ENCODE measurements at places on chromosomes 1 and 21.

GRCh38 chr1:39671793-39672550, at the start of gene NT5C1A:
TSS of gene NT5C1A (minus strand) at chr1:39672107. CDS start at chr1:39672038, 69 bp downstream.
- no peak for DNase-seq

DNA sequence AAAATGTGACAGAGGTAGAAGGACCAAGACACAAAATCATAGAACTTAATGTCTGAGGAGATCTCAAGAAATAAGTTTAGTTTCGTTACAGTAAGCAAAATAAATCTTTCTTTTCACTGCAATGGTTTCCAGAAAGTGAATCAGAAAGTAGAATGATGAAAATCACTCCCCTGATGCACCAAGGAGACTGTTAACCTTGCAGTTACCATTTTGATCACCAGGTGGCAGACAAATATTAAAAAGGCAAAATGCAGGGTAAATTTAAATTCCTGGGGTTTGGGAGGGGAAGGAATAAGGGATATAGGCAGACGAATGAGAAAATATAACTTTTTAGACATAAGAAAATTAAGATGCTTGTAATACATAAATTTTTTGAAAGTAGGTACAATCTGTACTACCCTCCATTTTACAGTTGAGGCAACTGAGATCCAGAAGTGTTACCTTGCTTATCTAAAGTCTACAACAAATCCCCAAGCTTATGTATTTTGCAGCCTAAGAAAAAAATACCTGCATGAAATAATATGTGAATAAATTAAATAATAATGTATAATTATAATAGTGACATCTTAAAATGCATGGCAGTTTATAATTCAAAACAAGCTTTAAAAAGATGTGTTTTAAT, 253.2 kb downstream of the CRB1 start:
- DNase-seq, result no peak

DNA sequence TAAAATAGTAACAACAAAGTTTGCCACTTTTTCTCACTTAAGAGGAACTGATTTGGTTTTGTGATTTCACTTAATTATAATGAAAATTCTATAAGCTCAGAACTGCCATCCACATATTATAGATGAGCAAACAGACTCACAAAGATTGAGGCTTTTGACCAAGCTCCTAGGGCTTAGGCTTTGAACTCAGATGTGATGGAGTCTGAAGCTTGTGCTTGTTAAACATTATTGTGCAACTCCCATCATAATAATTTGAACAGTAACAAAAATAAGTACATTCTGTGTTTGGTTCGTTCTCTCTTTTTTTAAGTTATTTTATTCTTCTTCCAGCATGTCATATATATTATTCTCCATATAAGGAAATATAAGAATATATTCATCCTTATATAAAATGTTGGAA, 403.4 kb downstream of the PTPRC start:
- DNase-seq, result no peak

DNA sequence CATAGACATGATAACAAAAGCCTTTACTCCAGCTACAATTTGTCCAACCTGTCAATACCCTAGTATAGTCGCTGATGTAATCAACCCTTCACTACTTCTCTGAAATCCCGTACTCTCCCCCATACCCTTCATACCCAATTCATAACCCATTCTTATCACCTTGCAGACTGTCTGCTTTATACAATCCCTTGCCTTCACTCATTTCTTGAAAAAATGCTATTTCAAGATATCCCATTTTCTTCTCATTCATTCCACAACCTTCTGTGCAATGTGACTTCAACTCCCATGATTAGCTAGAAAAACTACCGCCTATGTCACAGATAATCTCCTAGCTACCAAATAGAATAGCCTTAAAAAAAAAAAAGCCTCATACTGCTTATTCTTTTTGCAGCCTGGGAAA, 49.5 kb downstream of the EPS15 start:
- no peak for DNase-seq

DNA sequence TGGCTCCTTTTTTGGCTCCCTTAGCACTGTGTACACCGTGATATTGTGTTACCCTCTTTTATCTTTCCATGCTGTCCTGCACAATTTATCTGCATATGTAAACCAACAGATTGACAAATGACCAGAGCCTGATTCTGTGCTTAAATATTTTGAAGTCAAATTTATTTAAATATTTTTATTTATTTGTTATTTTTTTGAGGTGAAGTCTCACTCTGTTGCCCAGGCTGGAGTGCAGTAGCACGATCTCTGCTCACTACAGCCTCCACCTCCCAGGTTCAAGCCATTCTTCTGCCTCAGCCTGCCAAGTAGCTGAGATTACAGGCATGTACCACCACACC, 12.8 kb downstream of the PMF1 start:
- DNase-seq, result no peak

DNA sequence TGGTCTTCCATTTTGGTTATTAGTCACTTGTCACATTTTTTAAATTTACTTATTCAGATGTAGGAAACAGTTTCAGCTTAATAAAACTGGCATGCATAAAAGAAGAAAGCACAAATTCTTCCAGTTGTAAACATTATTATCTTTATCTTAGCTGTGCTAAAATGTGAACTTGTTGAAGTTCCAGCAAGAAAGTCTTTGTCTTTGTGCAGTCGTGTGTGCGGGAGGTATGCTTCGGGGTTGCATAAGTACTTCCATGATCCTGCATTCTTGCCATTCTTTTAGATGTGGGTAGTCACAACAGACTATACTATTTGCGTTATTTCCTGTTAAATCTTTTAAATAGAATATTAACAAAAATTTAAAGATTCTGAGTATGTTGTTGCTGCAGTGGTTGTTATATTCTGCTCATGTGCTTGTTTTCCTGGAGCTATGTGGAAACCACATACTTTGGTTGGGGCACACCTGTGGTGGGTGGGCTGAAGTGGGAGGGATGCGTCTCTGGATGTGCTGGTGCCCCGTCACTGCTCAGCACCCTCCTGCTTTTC, 49.9 kb downstream of the CBS start:
- DNase-seq, result no peak

GRCh38 chr1:161379071-161379470, 11.4 kb upstream of the CFAP126 start:
- no peak for DNase-seq

DNA sequence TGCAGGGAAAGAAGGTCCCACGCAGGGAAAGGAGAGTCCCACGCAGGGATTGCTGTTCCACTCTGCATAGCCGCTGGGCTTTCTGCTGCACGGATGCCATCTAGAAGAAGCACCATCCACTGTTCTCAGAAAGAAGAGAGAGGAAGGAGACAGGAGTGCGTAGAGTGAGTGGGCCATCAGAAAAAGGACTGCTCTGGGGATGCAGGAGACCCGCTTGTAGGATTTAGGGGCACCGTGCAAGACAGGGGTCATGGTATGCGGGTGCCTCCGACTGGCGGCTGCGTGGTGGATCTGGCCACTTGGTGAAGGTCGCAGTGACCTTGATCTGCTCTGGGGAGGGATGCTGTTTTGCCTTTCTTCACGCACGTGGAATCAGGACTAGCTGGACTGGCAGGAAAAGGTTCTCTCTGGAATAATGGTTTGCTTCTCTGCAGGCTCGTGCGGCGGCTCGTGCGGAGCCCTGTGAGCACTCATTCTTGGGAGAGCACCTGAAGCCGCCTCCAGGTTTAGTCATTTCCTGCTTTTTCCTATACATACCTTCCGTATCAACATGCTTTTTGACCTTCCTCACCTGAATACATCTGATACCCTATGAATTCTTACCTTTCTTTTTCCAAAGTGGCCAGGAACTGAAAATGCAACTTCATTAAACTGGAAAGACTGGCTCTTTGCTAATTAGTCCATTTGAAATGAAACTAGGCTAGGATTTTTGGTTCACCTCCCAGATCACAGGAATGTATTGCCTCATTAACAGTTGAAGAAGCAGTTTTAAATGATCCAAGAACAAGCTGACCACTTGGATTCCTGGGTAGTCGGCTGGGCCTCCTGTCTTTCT, 181.6 kb downstream of the KIF26B start:
- DNase-seq, result no peak

- DNase-seq, result no peak
Measured at GRCh38 chr1:24319312-24319863, at the start of gene GRHL3. TSS of gene GRHL3 (plus strand) at chr1:24319357. CDS start at chr1:24319552, 195 bp downstream.

GRCh38 chr1:192263436-192263835, 53.4 kb upstream of the RGS21 start:
- DNase-seq, result no peak

- no peak for DNase-seq
Measured at GRCh38 chr1:235657269-235657668, 7.7 kb upstream of the GNG4 start.

DNA sequence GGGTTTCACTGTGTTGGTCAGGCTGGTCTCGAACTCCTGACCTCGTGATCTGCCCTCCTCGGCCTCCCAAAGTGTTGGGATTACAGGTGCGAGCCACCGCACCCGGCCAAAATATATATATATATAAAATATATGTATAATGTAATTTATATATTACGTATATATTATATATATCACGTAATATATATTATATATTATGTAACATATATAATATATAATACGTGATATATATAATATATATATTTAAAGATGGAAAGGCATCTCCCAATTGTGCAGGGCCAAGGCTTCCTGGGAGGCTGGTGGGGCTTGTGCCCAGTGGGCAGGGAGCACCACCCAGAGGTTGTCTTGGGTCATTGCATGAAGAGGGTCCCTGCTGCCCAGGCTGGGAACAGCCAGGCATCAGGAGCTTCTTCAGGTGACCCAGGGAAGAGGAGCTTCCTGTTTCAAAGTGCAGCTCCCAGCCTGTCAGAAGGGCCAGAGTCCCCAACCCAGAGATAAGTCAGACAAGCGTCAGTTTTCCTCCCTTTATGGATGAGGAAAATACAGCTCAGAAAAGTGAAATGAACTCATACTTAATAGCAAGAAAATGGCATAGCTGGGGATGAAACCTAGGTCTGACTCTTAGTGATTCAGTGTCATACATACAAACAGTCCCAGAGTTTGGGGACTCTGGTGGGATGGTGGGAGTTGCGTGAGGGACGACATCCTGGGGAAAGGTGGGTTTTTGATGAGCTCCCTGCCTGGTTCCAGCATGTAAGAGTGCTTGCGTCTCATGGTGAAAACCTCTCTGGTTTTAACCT, 12.0 kb downstream of the UBE2Q1 start:
- DNase-seq, result no peak

DNA sequence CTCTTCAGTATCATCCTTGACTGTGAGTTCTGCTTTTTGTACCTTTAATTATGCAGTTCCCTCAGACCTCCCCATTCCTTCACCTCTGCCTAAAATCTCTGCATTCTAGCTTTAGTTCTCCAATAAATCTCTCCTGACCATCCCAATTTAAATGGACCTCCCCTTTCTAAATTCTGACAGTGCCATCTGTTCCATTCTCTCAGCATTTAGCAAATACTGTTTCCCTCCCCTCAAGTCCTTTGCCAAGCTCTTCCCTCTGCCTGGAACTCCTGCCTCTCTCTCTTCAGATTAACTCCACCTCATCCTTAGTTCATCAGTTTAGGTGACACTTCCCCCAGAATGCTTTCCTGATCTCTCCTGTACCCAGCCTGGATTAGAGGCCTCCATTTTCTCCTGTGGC, 54.0 kb upstream of the JUN start:
- DNase-seq, result no peak

- no peak for DNase-seq
Measured at GRCh38 chr1:213123536-213123935, 72.5 kb downstream of the RPS6KC1 start.

- no peak for DNase-seq
Measured at GRCh38 chr1:245116751-245117150, 38.0 kb upstream of the KIF26B start.

GRCh38 chr1:184036517-184036949, 995 bp downstream of the COLGALT2 start:
- DNase-seq, result no peak

GRCh38 chr21:40049031-40049930, 182.0 kb downstream of the PCP4 start:
- DNase-seq, result no peak

DNA sequence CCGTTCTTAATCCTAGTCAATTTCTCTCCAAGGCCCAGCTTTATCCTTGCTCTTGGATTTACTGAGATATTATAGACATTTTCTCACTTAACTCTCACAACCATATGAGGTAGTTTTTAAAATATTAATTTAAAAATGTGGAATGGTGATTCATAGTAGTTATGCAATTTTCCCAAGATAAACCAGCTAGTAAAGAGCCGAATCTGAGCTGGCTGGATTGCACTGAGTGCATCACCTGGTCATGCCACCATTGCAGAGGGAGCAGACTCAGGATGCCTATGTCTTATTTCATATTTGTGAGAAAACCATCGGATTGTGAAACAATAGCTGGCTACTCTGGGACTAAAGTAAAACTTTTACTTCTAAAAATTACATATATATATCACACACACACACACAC, 494.0 kb downstream of the KCNT2 start:
- no peak for DNase-seq

DNA sequence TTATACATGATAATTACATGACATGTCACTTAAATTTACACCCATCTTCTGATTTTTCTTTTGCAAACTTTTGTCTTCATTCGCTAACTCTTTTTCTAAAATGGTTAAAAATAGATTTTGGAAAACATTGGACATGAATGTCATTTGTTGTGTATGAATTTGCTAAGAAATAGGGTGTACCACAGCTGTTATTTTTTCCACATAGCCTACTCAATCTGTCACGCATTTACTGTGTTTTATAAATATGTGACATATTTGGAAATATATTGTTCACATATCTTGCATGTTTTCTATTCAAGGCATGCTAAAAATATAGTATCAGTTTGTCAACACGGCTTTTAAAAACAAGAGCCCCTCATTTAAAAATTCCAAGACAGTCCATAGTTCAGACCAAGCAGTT, 47.9 kb upstream of the TARBP1 start:
- DNase-seq, result no peak

DNA sequence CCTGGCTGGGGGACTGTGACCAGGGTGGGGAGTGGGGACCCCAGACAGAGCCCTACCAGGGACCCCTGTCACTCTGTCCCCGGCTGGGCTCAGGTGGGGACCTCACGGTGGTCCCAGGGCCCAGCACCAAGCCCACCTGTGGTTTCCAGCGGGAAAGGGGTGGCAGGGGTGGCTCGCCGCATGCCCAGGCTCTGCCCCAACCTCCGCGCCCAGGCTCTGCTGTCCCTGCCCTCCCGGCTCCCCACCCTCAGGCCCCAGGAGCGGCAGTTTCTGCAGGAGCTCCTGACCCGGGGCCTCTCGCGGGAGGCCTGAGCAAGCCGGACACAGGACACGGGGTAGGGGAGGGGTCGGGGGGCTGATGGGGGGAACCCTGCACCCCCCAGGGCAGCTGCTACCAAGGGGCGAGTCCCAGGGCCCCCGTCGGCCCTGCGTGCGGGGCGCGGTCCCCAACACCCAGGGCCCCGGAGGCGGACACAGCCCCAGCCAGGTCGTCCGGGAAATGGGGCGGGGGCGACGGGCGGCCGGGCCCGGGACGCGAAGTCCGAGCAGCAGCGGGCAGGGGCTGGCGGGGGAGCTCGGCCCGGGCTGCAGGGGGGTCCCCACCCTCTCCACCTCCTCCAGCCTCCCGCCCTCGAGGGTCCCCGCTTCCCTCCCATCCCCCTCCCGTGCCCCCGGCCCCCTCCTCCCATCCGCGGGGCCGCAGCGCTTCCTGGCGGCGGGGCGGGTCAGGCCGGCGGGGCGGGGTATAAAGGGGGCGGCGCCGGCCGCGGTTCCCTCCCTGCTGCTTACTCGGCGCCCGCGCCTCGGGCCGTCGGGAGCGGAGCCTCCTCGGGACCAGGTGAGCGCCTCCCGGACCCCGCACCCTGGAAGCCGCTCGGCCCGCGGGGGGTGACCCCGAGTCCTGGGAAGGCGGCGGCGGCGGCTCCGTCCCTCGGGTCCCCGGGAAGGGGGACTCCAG, at the start of gene COL6A2:
COL6A2 (plus strand) TSS at position 777 of the 958 bp plus-strand sequence.
- no peak for DNase-seq

Data from esophagus squamous epithelium (tissue), 5 donors.